ENCODE measurements at places on chromosomes 12 and 14.

- DNase-seq: no peak
These were observed 1.3 kb downstream of the TM7SF3 start for GRCh38 chr12:27012982-27013255.

- DNase-seq: no peak
These were observed 707 bp upstream of the MED6 start for GRCh38 chr14:70601162-70601561.

GRCh38 chr12:14260011-14260993 is 105.2 kb upstream of the ATF7IP start:
- DNase-seq: no peak

GRCh38 chr14:76305268-76305826 is 70.6 kb upstream of the ESRRB start:
- DNase-seq: peak; percentile 72

GRCh38 chr14:81033698-81034240 is 78.3 kb downstream of the TSHR start:
- no peak for DNase-seq

DNA sequence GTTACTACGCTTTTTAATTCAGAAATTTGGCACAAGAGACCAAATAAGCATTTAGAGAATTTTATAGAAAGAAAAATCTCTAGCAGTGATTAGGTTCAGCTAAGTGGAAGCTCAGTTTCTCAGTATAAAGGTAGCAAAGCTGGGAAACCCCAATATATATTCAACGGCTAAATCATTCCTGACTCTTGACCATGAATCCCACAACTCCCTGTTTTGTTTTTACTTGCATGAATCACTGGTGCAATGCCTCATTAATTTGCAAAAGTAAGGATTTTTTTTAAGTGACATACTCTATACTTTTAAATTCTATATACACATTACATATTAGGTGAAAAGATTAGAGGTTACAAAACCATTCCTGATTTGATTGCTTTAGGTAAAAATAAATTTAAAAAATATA is 74.3 kb upstream of the PLEKHG7 start:
- no peak for DNase-seq

- no peak for DNase-seq
These were observed 15.8 kb upstream of the SLC16A7 start for GRCh38 chr12:59580050-59580449.

DNA sequence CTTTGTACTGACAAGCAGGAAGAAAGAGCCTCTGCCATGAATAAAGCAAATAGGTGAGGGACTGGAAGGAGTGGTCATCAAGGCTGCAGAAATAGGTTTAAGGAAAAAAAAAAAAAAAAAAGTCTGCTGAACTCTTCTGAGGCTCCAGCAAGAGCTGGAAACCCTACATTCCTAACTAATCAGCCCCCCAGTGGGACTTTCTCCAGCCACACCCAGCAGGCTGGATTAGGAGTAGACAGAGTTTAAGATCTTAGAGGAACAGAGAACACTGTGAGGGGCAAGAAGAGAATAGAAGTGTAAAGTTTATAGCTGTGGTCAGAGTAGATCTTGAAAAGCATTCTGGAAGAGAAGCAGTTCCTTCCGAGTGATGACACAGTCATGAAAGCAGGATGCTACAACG is 66.4 kb downstream of the ATXN2 start:
- DNase-seq: no peak

DNA sequence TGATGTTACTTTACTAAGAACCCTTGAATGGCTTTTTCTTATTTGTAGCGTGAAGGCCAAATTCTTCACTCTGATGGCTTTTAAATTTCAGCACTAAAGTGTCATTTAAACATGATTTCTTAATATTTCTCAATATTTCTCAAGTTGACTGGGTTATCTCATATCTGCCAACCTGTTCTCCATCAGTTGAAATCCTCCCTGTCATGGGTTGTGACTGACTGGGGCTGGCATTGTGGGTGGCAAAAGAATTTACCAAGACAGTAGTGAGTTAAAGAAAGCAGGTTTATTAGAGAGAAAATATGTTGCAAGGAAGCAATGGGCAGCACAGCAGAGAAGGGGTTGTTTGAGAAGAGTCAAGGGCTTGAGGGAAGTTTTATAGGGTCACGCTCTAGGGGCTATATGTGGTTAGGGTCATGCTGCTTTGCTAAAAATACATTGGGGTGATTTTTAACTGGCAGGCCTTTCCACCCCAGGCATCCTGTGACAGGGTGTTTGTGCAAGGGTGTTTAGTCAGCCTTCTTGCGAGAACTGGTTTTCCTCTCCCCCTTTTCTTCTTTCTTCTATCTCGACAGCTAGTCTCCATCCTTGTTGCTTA is 232.8 kb upstream of the SEL1L start:
- DNase-seq: no peak

- no peak for DNase-seq
These were observed 137.0 kb upstream of the MAX start for GRCh38 chr14:65239143-65239937.

- no peak for DNase-seq
These were observed 15.8 kb upstream of the NINJ2 start for GRCh38 chr12:678747-679712.

- no peak for DNase-seq
These were observed 114.2 kb downstream of the DHRS2 start for GRCh38 chr14:23750357-23750756.

Measured in vagina (tissue), 2 donors.